Hair follicle dermal papilla cell (primary cell): ENCODE measurements at places on chromosomes 7 and 10. TPM values are rescaled to one million over a fixed set of nuclear protein-coding genes. Genes with fewer than 3 reads are reported as not detected.

The RBP4 gene
- total RNA-seq = 0.85 TPM in 1 of 2 replicates, not detected in the other

The NPFFR1 gene
- not detected in 2 replicates for total RNA-seq

The FOXI2 gene
- not detected in 2 replicates for total RNA-seq

The ABCA13 gene
- 0.24 and 1.1 TPM in 2 replicates for total RNA-seq

The H2AZ2 gene
- 98.4 and 102 TPM in 2 replicates for total RNA-seq

The COPG2 gene
- total RNA-seq = 42.9 and 64.6 TPM in 2 replicates

The HOXA4 gene
- total RNA-seq = not detected in 2 replicates

The TCF7L2 gene
- 15.9 and 20.4 TPM in 2 replicates for total RNA-seq

The NPY4R2 gene
- total RNA-seq = 0.16 TPM in 1 of 2 replicates, not detected in the other

The ARMC3 gene
- not detected in 2 replicates for total RNA-seq

The ZNF804B gene
- not detected in 2 replicates for total RNA-seq

The ASB10 gene
- total RNA-seq = not detected in 2 replicates

The ZNF239 gene
- 7.8 and 8.9 TPM in 2 replicates for total RNA-seq

The ACTA2 gene
- 271 and 376 TPM in 2 replicates for total RNA-seq

The PRDX3 gene
- total RNA-seq = 139 and 146 TPM in 2 replicates

The NUPR2 gene
- not detected in 2 replicates for total RNA-seq

The MICALL2 gene
- total RNA-seq = 13.4 and 17.2 TPM in 2 replicates
